ENCODE measurements at places on chromosomes 3 and 15.

DNA sequence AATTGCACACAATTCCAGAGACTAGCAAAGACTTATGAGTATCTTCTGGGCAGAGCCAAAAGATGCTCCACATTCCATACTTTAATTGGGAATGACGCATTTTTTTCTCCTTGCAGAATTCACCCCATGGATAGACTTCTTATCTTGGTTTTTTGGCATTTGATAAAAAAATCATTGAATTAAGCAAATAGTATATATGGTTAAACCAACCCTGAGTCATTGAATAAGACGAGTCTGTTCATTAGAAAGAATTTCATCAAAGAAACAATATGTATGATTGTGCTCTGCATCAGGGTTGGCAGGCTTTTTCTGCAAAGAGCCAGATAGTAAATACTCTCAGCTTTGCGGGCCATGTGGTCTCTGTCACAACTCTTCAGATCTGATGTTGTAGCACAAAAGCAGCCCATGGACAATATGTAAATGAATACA lies 9.2 kb upstream of the PDZRN3 start:
- DNase-seq = no peak

DNA sequence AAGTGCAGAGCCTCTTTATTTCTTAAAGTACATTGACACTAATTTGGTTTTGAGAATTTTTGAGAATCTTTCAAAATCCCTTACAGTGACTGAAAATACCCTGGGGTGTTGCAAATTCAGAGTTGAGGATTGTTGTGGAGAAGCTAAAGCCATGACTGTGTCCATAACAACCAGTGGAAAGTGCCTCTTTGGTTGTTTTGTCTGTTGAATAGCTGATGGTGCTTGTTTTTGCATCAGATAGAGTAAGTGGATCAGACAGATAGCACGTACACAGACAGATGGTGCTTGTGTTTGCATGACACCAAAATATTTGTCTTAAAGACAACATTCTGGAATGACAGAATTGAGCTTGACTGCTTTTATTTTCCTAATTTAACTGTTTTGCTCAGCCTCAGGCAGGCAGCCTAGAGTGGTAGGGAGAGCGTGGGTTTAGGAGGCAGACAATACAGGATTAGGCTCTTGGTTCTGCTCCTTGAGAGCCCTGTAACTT lies 265.0 kb downstream of the IL20RB start:
- DNase-seq = no peak

GRCh38 chr3:126259411-126260391 lies 79.3 kb upstream of the ALDH1L1 start:
- peak; percentile 49 for DNase-seq

GRCh38 chr15:38695249-38696108 lies 130.9 kb upstream of the RASGRP1 start:
- DNase-seq = no peak

- no peak for DNase-seq
These were observed 34.3 kb upstream of the ADCY5 start for GRCh38 chr3:123483146-123483545.

- DNase-seq = no peak
These were observed 12.3 kb downstream of the POGLUT1 start for GRCh38 chr3:119481079-119481478.

DNA sequence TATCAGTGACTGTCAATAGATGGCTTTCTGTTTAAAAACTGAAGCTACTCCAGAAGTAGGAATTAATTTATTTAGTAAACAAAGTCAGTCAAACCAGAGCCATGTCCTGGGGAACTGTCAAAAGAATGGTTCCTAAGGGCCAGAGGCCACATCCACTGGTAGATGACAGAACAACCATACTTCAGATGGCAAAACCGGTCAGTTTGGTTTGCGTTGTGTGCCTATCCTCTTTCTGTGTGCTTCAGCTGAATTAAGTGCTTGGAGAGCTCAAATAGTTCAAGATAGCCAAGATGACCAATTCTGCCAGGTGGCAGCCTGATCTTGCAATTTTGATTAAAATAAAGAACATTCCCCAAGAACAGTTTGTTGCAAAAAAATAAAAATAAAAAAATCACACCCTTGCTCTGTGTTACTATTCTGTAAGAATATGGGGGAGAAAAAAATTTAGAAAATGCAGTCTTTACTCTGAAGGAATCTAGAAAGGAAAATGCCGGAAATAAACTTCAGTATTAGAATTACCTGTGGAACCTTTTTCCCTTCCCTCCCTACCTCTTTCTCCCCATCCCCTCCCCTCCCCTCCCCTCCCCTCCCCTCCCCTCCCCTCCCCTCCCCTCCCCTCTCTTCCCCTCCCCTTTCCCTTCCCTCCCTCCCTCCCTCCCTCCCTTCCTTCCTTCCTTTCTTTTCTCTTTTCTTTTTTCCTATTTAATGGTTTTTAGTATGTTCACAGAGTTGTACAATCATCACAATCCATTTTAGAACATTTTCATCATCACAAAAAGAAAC lies 2.5 kb downstream of the MAP3K13 start:
- no peak for DNase-seq

DNA sequence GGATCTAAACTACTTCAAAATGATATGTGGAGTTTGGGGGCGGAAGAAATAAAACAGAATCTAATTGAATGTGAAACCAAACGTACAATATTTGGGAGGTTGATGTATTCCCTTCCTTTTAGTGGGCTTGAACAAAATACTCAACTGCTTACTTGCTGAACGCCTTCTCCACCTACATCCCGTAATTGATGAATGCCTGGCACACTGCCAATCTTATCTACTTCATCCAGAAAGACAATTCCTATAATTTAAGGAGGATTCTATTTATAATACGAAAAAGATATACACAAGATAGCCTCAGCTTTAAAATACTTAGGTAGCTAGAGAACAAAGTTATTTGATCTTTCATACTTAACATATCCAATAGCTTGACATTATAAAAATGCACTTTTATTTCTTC lies 23.1 kb upstream of the PDCD7 start:
- no peak for DNase-seq

DNA sequence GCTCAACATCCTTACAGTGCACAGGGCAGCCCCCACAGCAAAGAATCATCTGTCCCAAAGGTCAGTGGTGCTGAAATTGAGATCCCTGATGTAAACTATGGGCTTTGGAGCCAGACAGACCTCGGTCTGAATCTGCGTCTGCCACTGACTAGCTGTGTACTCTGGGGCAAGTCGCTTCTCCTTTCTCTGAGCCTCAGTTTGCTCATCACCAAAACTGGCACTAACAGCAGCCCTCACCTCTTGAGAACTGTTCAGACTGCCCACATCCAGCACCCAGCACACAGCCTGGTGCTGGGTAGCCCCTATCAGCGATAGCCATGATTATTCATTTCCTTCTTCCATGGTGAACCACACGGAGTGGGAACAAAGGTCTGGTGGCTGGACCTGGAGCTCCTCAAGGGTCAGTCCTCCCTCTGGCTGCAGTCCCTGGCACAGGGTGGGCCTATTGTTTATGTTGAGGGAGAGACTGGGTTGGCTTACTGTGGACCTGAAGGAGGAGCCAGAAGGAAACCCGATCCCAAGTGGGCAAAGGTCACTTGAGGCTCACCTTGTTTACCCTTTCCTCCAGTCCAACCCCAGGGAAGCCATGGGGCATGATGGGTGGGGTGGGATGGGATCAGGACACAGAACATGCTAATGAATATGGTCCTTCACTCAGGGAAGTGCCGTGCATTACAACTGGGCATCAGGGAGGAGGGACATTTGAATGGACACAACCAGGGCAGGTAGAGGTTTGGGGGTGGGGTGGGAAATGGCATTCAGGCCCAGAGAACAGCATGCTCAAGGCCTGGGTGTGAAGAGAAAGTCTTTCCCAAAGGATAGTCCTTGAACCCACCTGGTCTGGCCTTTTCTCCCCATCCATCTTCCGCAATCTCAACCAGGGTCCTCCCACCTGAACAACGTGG lies 1.6 kb upstream of the PRKCD start:
- DNase-seq = peak; percentile 86

GRCh38 chr3:17945799-17946399 lies 203.5 kb upstream of the TBC1D5 start:
- DNase-seq = no peak

- no peak for DNase-seq
These were observed 182.7 kb downstream of the GOLGA6L6 start for GRCh38 chr15:20358779-20359414.

GRCh38 chr15:43370310-43370974 lies 401 bp downstream of the ZSCAN29 start:
- DNase-seq = peak; percentile 54

DNA sequence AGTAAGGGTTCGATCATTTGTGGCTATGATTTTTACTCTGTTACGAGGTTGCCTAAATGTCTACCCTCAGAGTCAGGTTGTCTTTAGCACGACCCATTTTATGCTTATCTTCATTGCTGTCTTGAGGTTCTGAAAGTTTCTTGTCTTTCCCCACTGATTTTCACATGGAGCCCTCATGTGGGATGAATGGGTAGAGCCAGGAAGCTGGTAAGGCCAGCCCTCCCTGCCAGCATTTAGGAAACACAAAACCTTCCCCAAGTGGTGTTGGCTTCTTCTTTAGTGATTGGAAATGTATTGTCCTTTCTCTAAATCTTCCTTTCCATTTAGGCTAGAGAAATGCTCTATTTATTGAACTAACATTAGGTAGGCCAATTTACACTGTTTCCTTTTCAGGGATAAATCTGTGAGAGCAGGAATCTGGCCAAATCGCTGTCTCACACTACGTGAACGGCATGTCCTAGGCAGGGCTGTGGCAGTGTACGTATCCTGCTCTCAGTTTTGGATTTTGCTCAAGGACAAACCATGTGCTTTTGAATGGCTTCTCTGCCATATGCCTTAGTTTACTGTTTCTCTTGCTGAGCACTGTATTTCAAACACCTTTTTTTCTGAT lies 43.7 kb downstream of the MYZAP start:
- DNase-seq = no peak

DNA sequence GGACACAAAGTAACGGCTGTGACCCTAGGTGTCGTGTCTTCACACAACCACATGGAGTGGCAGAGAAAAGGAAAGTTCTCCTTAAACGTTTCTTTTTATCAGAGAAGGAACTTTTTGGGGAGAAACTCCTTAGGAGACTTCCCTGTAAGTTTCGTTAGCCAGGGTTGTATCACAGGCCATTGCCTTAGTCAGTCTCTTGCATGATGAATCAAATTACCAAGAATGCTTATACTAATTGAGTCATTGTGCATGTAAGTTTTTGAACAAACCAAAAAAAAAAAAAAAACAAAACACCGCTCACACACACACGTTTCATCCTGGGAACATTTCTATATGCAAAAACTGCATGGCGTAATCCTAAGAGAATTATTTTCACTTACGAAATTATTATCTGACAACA lies 150.4 kb upstream of the SATB1 start:
- no peak for DNase-seq

GRCh38 chr3:47847260-47847659 lies 44.3 kb downstream of the DHX30 start:
- no peak for DNase-seq

DNA sequence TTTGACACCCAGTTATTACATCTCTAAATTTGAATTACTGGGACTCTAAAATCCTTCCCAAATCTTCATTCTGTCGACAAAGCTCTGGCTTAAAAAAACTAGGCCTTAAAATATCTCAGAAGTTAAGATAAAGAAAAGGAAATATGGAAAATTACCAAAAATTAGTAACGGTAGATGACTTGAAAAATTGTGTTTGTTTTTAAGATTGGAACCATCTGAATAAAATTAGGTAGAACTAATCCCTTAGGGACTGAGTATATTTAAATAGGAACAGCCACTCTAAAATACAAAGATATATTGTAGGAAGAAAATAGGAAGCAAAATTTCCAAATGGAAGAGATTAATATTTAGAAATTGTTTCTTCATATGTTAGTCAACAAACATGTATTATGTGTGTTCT lies 45.1 kb upstream of the CHMP2B start:
- DNase-seq = no peak

- peak; percentile 21 for DNase-seq
These were observed at the start of gene CASR for GRCh38 chr3:122183521-122183892. Gene CASR (plus strand): TSS chr3:122183668. CDS start chr3:122254190, 70,522 bp downstream.

DNA sequence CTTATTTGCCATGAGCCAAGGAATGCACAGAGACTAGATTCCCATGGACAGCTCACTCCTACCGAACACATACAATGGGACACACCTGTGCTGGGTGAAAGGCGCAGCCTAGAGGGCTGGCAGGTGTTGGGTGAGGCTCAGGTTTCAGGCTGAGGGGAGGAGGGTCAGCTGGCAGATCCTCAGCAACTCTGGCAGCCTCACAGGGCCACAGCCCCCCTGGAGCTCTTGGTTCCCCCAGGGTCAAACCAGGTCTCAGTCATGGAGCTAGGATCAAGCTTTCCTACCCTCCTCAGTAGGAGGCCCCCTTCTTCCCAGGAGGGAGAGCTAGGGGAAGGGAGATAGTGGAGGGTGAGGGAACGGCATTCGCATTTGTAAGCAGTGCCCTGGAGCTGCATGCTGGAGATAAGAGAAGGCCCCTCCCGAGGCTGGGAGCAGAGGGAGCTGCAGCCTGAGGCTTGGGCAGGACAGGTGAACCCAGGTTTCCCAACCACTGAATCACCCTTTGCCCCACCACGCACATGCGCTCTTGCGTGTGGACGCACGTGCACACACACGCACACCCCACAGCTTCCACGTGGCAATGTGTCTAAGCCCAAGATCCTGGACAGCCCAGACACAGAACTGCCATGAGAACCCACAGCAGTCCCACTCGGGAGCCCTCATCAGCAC lies 26.3 kb upstream of the TFRC start:
- DNase-seq = peak; percentile 30

- no peak for DNase-seq
These were observed 91.3 kb downstream of the SHQ1 start for GRCh38 chr3:72756900-72757299.

DNA sequence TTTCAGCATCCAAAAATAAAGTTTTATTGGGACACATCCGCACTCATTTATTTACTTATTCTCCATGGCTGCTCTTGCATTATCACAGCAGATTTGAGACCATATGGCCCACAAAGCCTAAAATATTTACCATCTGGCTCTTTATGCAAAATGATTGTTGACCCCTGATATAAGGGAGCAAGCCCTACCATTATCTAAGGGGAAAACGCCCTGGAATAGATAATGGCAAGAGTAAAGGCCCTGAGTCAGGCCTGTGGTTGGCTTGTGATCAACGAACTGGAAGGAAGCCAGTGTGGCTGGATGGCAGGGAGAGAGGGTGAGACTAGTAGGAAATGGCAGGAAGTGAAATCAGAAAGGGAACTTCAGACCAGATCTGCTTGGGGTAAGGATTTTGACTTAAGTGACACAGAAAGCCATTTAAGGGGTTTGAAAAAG lies 24.6 kb upstream of the DMXL2 start:
- DNase-seq = no peak

- DNase-seq = no peak
These were observed 32.2 kb upstream of the TMEM158 start for GRCh38 chr3:45258317-45258716.

GRCh38 chr3:53242642-53243041 lies 13.2 kb downstream of the TKT start:
- DNase-seq = no peak
